ENCODE measurements at places on chromosomes 6 and 20. TPM values are rescaled to one million over a fixed set of nuclear protein-coding genes. Genes with fewer than 3 reads are reported as not detected.

- DNase-seq: no peak
Observed at GRCh38 chr6:7165890-7166267, 58.1 kb downstream of the RREB1 start.

Gene ARMC12
- total RNA-seq: 1.1 TPM

Gene KCNQ2
- 0.46 TPM for total RNA-seq

DNA sequence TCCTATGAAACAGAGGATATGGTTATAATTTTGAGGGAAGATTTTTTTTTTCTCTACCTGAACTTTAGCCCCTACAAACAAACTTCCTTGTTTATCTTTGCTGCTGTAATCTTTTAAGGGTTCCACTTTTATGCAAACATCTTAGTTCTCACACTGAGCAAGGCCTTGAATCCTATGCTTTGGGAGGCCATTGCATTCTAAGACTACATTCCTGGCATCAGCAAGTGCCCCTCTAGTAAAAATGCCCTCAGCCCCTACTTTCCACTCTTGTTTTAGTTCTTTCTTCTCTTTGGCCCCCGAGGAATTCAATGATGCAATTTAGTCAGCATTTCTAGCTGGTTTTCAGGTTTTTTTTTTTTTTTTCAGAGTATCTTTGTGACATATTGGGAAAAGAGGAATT lies 8.1 kb upstream of the AHI1 start:
- no peak for DNase-seq

GRCh38 chr6:37501632-37502491 lies 2.2 kb upstream of the CCDC167 start:
- DNase-seq: no peak

- peak; percentile 99 for DNase-seq
Observed at GRCh38 chr6:53348371-53349208, at the start of gene ELOVL5. TSS of gene ELOVL5 (minus strand) at chr6:53348950. CDS start at chr6:53295699, 53,251 bp downstream.

- no peak for DNase-seq
Observed at GRCh38 chr6:5094327-5094726, 9.2 kb downstream of the PPP1R3G start.

Gene HMGN4
- total RNA-seq: 55.8 TPM

- DNase-seq: no peak
Observed at GRCh38 chr6:101824551-101825345, 431.2 kb downstream of the GRIK2 start.

DNA sequence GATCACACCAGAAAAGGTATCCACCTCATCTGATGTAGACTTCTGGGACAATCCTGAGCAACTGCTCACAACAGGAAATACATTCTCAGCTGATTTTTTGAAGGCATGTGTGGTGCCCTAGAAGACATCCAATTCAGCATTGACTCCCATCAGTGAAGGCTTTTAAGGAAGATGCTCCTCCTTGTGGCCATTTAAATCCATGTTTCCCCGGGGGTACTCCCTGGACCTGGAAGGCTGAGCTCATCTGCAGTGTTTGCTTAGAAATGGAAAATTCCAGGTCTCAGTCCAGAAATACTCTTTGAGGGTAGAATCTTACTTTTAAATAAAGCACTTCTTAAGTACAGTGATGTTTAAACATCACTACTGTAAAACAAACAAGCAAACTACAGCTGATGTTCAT lies 195.5 kb upstream of the PDE10A start:
- no peak for DNase-seq

GRCh38 chr20:46715292-46715756 lies 5.9 kb downstream of the SLC2A10 start:
- DNase-seq: peak; percentile 28

GRCh38 chr20:37452236-37452635 lies 68.8 kb upstream of the NNAT start:
- DNase-seq: no peak

Gene RUNX2
- total RNA-seq: 5.3 TPM

Measured in mucosa of gallbladder (tissue), 1 donor.